ENCODE measurements at places on chromosomes 12 and 14. TPM values are rescaled to one million over a fixed set of nuclear protein-coding genes. Genes with fewer than 3 reads are reported as not detected.

Gene KLRC2
- total RNA-seq: not detected

Gene OR4N2
- total RNA-seq: not detected

DNA sequence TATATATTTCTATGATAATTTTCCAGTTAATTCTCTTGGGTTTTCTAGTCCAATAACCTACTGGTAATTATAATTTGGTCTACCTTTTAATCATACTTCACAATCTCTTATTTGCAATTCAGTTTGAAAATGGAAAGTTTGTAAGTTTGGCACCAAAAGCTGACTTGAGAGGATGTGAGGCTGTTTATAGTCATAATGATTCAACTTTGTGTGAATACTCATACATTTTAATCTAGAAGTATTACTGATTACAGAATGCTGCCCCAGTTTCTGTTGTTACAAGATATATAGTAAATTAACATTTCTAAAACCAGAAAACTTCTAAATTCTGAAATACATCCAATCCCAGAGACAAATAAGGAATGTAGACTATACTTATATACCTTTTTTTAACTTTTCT is 158.2 kb downstream of the SLC38A4 start:
- DNase-seq: peak; percentile 56

Gene AQP6
- 0.17 TPM for total RNA-seq
